ENCODE measurements at places on chromosomes 4 and X.

GRCh38 chr4:187811591-187811990 is 184.0 kb upstream of the ZFP42 start:
- no peak for DNase-seq

GRCh38 chr4:140096921-140097320 is 57.1 kb downstream of the MAML3 start:
- DNase-seq: no peak

DNA sequence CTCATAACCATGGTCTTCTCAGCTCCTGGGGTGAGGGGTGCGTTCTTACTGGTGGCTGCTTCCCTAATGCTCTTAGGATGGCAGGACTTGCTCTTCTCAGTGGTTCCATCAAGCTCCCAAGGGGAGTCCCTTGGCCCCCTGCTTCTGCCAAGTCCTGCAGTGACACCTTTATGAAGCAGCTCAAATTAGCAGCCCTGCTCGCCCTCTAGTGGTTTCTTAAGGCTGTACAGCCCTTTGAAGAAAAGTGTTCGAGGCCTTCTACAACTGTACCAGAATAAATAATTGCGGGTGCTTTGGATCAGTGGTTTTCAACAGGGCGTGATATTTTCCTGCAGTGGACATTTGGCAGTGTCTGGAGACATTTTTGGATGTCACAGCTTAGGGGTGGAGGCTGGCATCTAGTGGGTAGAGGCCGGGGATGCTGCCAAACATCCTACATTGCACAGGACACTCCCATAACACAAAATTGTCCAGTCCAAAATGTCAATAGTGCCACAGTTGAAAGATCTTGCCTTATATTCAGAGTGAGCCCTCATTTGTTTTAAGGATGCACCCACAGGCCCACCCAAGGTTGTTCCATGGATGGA is 204.7 kb upstream of the S100G start:
- peak; percentile 40 for DNase-seq

DNA sequence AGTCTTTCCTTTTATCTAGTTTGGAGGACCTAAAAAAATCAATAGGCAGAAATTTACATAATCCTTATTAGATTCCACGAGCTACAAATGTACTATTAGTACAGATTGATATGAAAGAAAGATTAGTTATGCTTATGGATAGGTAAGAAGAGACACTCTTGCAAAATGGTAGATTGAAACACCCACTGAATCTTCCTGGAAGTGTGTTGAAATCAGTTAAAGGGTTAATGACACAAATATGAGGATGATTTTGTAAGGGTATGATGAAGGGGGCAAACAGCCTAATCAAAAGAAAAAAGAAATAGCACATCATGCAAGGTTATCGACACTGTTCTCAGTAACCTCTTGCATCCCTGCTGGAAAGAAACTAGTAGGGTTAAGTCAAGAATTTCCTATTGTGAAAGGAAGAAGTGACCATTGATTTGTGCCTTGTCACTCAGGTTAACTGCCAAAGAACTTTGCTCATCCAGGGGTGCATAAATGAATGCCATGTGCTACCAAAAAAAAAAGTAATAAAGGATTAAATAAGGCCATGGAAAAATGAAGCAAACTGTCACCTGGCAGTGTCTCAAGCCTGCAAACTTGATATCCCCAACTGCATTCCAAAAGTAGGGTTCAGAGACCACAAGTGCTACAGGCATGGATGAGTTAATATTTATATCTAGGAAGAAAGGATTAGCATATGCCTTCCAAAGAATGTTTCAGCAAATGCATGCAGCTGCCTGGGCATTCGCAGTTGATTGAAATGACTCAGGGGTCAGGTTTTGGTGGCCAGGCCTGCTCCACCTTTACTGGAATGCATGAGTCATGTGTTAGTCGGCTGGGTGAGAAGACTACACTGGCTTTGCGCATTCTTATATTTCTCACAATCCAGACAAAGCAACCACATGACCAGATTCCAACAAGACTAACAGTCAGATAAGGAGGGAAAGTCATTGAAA is 78.3 kb upstream of the ATXN3L start:
- peak; percentile 57 for DNase-seq

GRCh38 chrX:12844319-12844718 is 22.6 kb upstream of the TLR7 start:
- no peak for DNase-seq

DNA sequence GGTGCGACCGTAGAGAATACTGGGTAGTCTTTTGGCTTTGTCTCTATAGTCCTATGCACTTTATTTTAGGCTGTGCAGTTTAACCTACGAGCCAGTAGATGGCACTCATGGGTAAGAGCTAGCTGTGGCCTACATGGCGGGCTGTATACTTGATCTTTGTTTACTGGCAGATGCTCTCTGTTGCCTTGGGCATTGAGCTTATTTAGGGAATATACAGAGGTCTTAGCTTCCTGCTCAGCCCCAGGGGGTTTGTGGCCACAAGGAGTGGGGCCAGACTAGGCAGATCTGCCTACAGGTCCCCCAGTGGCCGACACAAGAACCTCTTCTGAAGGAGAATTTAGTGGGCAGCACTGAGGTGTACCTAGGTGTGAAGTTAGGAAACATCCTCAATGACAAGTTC is 227.6 kb upstream of the HDX start:
- peak; percentile 61 for DNase-seq

DNA sequence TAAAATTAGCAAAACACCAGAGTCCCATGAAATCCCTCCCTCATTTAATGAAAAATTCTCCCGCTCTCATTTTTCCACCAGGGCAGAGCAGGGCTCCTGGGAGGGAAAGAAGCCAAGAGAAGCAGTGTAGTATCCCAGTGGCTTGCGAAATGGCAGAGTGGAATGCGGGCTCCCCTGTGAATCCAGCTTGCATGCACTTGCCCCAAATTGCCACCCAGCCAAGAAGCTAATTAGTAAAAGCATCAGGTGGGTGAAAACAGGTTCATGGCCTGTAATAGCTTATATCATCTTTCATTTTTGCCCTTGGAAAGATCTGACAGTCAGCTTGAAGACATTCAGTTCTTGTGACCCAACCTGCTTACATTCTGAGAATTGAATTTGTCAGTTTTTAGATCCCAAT is 10.1 kb downstream of the AMOT start:
- no peak for DNase-seq

- DNase-seq: no peak
These were observed 2711.5 kb downstream of the ARAP2 start for GRCh38 chr4:33532821-33533220.

GRCh38 chr4:75658876-75659275 is 14.3 kb downstream of the G3BP2 start:
- DNase-seq: no peak

DNA sequence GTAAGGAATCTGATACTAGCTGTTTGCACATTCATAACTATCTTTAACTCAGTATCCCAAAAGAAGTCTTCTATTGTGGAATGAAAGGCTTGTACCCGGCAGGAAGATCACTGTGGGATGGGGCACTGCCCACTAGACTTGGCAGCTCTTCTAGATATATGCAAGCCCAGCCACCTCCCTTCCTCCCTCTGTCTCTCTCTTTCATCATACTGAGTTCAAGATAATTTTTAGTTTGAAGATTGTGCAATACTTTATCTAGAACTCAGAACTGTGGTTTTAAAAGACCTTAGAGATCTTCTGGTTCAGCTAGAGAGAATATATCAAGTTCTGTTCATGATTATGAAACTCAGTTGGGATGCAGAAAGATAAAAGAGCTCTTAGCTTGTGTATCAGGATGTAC is 22.5 kb upstream of the GPR34 start:
- DNase-seq: no peak

GRCh38 chrX:15860921-15861320 is 6.3 kb upstream of the AP1S2 start:
- DNase-seq: no peak

- no peak for DNase-seq
These were observed 25.0 kb downstream of the COQ2 start for GRCh38 chr4:83259586-83259985.

GRCh38 chr4:173185847-173186510 is 17.4 kb downstream of the GALNT7 start:
- no peak for DNase-seq

- DNase-seq: no peak
These were observed 789.0 kb downstream of the TECRL start for GRCh38 chr4:63620271-63620670.

- no peak for DNase-seq
These were observed 72.2 kb upstream of the STOX2 start for GRCh38 chr4:183832776-183833450.

DNA sequence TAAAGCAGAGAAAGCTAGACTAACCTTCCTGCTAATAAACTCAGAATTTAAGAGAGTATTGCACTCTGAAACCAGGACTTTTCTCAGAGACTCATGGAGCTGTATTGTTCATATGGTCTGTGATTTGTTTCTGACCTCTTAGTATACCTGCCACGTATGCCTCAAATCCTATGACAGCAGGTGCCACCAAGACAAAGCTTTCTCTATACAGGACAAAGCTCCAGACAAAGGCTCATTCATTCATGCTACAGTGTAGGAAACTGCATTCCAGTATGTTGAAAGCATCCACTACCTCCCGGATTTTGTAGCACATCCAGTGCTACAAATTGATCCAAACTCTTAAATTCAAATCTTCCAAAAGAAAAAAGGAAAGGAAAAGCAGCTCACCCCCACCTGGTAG is 178.3 kb downstream of the CHIC2 start:
- DNase-seq: peak; percentile 56

- peak; percentile 65 for DNase-seq
These were observed 41.6 kb upstream of the CYLC1 start for GRCh38 chrX:83819304-83819703.

GRCh38 chr4:121792966-121793365 is 8.2 kb upstream of the EXOSC9 start:
- no peak for DNase-seq

DNA sequence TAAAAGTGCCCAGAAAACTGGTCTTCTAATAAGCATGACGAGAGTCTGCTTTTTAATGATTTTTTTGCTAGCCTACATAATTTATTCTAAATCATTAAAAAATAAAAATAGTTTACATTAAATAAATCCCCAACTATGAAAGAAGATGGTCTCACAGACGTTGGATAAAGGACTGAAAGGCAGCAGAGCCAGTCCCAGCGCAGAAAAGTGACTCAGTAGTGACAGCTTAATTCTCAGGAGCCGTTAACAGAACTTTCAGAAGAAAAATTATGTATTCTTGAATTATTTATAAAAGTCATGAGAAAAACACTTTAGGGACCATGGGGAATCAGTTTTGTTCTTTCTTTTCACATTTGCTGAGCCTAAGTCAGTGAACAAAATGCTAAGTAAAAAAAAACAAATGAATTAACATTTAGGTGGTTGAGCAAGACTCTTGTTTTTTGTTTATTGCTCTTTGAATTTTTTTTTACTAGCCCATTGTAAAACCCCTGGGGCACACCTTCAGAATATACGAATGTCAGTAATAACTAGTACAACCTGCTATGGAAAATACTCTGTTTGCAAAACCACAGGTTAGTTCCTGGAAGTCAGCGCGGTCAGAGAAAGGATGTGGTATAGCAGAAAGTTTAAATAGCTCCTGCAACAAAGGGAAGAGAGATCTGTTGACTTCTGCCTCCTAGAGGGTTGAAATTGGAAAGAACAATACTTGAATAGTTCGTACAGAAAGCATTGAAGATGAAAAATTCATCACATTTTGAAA is 50.4 kb upstream of the CCDC160 start:
- DNase-seq: peak; percentile 47

GRCh38 chr4:78653655-78654054 is 102.1 kb downstream of the ANXA3 start:
- peak; percentile 32 for DNase-seq

DNA sequence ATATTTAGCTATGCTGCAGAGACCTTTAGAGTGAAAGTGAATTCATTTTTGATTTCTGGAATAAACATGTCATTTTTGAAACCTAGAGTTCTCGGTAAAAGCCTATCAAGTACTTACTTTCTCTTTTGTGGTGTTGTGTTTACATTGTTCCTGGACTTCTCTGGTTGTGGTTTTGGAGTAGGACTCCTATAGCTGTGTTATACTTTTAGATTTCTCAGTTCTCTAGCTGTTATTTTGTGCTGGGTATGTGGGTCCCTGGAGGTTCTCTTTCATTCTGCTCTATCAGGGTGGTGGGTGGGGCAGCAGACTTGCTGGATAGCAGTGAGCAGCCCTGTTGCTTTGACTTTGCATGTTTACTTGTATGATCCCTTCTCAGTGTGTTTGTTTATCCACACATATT is 25.6 kb upstream of the MSMO1 start:
- DNase-seq: no peak

- DNase-seq: no peak
These were observed 73.9 kb downstream of the SLC2A9 start for GRCh38 chr4:9947168-9948062.

DNA sequence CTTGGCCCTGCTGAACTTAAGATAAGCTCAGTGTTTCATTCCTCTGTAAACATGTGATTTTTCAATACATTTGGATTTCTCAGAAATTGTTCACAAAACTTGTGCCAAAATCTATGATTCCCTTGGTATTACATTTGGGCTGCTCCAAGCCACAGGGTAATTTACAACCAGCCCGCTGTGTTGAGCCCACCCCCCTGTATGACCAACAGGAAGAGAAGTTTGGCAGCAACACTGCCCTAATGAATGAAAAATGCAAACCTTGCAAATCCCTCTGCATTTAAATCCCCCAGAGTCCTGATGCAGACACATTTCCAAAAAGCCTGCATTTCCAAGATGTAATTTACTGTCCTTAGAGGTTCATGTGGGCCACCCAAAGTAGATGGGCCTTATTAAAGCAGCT is 34.1 kb upstream of the GAB1 start:
- DNase-seq: no peak

DNA sequence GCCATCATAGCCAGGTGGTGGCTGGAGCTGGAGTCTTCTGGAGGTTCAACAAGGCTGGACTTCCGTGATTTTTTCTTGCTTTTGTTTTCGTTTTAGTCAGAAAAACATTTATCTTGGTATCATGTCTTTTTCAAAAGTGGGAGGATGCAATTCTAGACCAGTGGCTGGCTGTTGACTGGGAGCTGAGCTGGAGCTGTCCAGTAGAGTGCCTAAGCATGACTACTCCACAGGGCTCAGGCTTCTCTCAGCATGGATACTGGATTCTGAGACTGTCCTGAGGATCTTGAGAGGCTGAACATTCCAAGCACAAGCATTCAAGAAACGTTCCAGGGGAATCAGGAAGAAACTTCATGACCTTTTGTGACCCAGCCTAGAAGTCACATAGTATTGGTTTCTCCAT is 598.1 kb downstream of the MID1IP1 start:
- no peak for DNase-seq

DNA sequence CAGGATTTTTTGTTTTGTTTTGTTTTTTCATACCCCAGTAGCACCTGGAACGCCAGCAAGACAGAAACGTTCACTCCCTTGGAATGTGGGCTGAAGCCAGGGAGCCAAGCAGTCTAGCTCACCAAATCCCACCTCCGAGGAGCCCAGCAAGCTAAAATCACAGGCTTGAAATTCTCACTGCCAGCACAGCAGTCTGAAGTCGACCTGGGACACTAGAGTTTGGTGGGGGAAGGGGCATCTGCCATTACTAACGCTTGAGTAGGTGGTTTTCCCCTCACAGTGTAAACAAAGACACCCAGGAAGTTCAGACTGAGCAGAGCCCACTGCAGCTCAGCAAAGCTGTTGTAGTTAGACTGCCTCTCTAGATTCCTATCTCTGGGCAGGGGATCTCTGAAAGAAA is 99.6 kb upstream of the FGF16 start:
- no peak for DNase-seq

GRCh38 chr4:153345012-153345981 is 809 bp downstream of the MND1 start:
- peak; percentile 53 for DNase-seq
